ENCODE measurements at places on chromosomes 11 and 22. TPM values are rescaled to one million over a fixed set of nuclear protein-coding genes. Genes with fewer than 3 reads are reported as not detected.
A peak's percentile ranks its signal among the peaks of the same experiment; 100 is the strongest.

DNA sequence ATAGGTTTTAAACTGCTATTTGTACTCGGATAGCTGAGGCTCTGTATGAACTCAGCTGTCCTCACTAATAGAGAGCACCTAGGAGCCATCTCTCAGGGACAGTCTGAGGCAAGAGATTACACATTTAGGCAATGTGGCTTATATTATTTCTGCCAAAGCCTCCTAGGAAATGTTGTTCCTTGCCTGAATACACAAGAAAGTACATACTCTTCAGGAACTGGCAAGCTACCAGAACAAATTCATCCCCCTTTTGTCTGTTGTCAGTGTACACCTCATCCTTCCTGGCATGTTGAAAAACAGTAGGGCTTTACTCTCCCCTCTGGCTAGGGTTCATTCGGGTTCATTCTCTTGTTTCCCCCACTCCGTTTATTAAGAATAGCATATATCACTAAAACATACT is 615.9 kb upstream of the FAT3 start:
- DNase-seq, result no peak
- H3K4me3 ChIP-seq, result no peak overlapping the region
- H3K27ac ChIP-seq, result no peak overlapping the region
- no peaks in the 10 kb centered on the region for H3K36me3 ChIP-seq

OR2AG2 gene
- 0.25 TPM for total RNA-seq

GRCh38 chr11:67033661-67034166 is 10.8 kb downstream of the SYT12 start:
- DNase-seq, result no peak
- no peaks in the 10 kb centered on the region for H3K36me3 ChIP-seq
- H3K27ac ChIP-seq, result no peak overlapping the region
- no peaks in the 10 kb centered on the region for H3K4me1 ChIP-seq
- H3K4me3 ChIP-seq, result no peak overlapping the region

DNA sequence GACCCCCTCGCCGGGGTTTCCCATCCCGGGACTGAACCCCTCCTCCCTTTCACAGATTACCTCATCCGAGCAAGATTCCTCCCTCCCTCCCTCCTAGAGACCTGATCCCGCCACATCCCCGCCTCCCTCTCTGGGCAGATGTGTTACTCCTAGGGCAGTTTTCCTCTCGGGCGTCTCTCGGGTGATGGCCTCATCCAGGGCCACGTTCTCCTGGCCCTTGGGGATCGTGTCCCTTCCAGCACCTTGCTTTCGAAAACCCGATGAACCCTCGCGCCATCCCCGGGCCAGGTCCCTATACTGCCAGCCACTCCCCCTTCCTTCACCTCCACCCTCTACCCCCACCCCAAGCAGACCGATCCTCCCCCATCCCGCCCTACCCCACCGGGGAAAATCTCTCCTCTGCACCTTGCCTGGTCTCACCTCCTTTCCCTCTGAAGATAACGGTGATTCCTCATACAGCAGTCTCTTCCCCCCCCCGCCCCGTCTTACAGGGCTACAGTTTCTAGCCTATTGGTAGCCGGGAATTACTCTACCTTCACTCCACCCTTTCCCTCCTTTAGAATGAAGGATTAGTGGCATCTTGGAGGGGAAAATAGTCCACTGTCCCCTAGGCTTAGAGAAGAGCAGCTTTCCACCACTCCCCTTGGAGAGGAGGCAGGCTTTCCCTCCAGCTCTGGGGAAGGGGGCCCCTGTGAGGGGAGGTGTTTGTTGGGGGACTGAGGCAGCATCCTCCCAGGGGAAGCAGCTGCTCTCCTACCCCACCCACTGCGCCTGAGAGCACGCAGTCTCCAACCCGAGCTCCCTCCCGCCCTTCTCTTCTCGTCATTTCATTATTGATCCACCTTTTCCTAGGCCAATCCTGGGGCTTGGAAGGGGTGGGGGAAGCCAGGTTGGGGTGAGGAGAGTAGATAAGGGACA is 1.2 kb downstream of the KMT2A start:
- H3K36me3 ChIP-seq, result no peaks in the 10 kb centered on the region
- peak overlapping the region; percentile 95 for H3K4me3 ChIP-seq
- H3K27me3 ChIP-seq, result no peaks in the 10 kb centered on the region
- peak; percentile 28 for DNase-seq
- H3K4me1 ChIP-seq, result peaks cover 72% of the 10 kb centered on the region

DNA sequence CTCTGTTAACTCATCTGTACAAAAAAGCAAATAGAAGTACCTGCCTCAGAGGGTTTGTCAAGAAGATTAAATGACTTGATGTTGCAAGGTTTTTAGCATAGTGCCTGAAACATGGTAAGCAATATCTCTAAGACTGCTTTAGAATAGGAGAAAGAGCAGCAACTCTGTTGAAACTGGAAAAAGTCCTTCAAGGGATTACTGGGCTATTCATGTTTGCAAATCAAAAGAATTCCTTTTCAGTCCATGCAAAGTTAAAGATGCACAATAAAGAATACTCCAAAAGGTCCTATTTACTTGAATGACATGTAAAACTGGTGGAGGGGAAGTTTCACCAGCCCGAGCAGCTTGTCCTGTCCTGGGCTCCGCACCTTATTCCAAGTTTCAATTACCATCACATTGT is 70.6 kb downstream of the C2CD3 start:
- H3K27me3 ChIP-seq, result no peaks in the 10 kb centered on the region
- no peak overlapping the region for H3K27ac ChIP-seq
- DNase-seq, result no peak

DNA sequence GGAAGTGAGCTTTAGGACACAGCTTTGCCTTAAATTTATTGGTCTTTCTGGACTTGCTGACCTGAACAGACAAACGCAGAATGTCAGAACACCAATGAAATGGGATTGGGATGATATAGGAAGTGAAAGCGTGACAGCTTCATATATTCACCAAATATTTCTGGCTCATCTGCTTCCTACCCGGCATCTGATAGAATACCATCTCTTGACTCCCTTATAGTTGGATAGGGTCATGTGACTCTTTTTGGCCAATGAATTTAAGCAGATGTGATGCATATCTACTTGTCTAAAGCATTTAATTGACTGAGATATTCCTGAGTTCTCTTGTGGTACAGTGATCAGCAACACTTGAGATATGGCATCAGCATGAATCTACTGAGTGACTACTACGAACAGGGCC is 2.5 kb upstream of the CAPRIN1 start:
- peak overlapping the region; percentile 44 for H3K4me3 ChIP-seq
- no peaks in the 10 kb centered on the region for H3K27me3 ChIP-seq
- H3K36me3 ChIP-seq, result peaks cover 9% of the 10 kb centered on the region
- no peak for DNase-seq

GRCh38 chr22:45642986-45643385 is 28.6 kb upstream of the ATXN10 start:
- no peak overlapping the region for H3K27ac ChIP-seq
- H3K4me1 ChIP-seq, result peaks cover 5% of the 10 kb centered on the region
- H3K27me3 ChIP-seq, result peaks cover 51% of the 10 kb centered on the region

- H3K4me1 ChIP-seq, result no peaks in the 10 kb centered on the region
- no peaks in the 10 kb centered on the region for H3K36me3 ChIP-seq
Observed at GRCh38 chr11:89922195-89922660, at the start of gene TRIM49D1. TRIM49D1 (minus strand) TSS chr11:89922245; CDS start chr11:89917710, 4,535 bp downstream.

- peak overlapping the region; percentile 94 for H3K4me3 ChIP-seq
- no peaks in the 10 kb centered on the region for H3K36me3 ChIP-seq
- no peak for DNase-seq
- H3K27ac ChIP-seq, result no peak overlapping the region
- peaks cover 33% of the 10 kb centered on the region for H3K4me1 ChIP-seq
Observed at GRCh38 chr22:45239681-45240051, 1.0 kb downstream of the KIAA0930 start.

DNA sequence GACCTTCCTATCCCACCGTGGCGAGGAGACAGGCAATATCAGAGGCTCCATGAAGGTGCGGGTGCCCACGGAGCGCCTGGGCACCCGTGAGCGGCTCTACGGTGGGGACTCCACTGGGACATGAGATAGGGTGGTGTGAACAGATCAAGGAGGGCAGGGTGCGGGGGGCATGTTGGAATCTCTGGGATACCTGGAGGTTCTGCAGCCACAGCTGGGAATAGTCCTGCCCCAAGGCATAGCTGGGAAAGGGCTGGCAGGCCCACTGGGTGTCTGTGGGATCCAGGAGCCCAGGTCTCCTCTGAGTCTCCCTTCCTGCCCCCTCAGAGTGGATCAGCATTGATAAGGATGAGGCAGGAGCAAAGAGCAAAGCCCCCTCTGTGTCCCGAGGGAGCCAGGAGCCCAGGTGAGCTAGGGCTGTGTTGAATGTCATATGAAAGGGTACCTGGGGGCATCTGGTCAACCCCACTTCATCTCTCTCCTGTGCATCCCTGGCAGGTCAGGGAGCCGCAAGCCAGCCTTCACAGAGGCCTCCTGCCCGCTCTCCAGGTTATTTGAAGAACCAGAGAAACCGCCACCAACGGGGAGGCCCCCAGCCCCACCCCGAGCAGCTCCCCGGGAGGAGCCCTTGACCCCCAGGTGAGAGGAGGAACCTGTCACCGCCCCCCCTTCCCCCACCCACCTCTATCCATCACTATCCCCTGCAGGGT is 8.5 kb downstream of the PHOX2A start:
- H3K4me1 ChIP-seq, result peaks cover 20% of the 10 kb centered on the region
- peaks cover 18% of the 10 kb centered on the region for H3K36me3 ChIP-seq
- no peak overlapping the region for H3K4me3 ChIP-seq
- H3K27me3 ChIP-seq, result peaks cover 21% of the 10 kb centered on the region
- no peak for DNase-seq

DNA sequence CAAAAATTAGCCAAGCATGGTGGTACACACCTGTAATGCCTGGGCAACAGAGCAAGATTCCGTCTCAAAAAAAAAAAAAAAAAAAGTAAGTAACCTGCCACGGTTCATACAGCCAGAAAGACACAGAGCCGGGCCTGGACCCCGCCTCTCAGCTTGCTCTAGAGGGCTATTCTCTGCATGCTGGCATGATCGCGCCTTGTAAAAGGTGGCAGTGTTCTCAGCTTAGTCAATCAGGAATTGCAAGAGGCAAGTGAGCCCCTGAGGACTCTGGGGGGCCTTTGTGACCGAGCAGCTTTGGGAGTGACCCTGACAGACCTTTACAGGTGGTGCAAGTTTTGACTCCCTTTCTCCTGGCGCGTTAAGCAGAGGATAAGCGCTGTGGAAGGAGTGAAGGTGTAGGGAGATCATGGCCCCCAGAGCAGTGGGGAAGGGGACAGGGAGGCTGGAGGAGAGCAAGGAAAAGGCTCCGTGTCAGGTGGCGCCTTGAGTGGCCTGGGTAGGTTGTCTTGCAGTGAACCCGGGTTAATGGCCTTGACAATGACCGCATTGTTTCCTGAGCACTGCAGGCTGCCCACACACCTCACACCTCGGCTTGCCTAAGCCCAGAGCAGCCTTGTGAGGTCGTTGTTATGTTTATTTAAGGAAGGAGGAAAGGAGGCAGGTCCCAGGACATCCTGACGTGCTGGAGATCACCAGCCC is 48.9 kb downstream of the CDPF1 start:
- no peak overlapping the region for H3K4me3 ChIP-seq
- H3K27ac ChIP-seq, result peak overlapping the region; percentile 19
- no peak for DNase-seq
- H3K4me1 ChIP-seq, result peaks cover 19% of the 10 kb centered on the region

DNA sequence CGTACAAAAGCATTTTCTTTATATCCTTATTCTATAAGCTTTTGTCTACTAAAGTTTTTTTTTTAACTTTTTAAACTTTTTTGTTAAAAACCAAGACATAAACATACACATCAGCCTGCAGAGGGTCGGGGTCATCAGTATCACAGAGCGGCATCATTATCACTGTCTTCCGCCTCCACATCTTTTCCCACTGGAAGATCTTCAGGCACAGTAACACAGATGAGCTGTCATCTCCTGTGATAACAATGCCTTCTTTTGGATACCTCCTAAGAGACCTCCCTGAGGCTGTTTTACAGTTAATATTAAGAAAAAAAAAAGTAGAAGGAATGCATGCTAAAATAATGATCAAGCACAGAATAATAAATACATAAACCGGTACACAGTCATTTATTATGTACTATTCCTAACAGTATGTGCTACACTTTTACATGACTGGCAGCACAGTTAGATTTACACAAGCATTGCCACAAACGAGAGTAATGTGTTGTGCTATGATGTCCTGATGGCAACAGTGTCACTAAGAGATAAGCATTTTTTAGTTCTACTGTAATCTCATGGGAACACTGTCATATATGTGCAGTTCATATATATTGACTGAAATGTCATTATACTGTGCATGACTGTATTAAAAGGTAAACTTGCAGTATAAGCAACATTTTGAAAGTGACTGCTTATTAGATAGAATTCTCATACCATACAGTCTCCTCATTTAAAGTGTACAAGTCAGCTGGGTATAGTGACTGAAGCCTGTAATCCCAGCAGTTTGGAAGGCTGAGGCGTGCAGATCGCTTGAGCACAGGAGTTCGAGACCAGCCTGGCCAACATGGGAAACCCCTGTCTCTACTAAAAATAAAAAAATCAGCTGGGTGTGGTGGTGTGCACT is 58.6 kb downstream of the KDM2A start:
- no peak overlapping the region for H3K27ac ChIP-seq
- H3K36me3 ChIP-seq, result no peaks in the 10 kb centered on the region
- DNase-seq, result no peak
- no peaks in the 10 kb centered on the region for H3K27me3 ChIP-seq
- H3K4me3 ChIP-seq, result no peak overlapping the region
- no peaks in the 10 kb centered on the region for H3K4me1 ChIP-seq

GRCh38 chr11:130190371-130190881 is 30.8 kb downstream of the ST14 start:
- H3K4me3 ChIP-seq, result no peak overlapping the region
- H3K36me3 ChIP-seq, result no peaks in the 10 kb centered on the region
- H3K4me1 ChIP-seq, result no peaks in the 10 kb centered on the region
- no peaks in the 10 kb centered on the region for H3K27me3 ChIP-seq

DNA sequence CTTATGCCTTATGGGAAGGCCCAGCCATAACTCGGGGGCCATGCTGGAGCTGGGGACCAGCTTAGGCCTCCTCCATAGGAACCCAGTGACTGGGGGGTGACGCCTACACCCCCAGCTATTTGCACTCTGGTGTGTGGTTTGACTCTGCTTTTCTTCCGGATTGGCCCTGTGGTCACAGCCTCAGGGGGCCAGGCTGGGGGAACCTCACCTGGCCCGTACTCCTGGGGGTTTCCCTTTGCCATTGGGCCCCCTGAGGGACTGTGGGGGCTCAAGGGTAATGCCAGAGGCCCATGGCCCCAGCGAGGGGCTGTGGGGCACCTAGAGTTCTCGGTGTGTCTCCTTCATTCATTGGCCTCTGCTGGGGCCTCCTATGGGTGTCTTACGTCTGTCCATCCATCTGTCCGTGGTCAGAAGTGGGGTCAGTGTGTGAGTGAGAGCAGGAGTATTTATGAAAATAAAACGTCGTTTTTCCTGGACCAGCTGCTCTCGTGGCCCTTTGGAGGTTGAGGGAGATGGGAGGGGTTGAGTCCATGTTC is 6.3 kb upstream of the SH3BP1 start:
- H3K4me1 ChIP-seq, result peaks cover 34% of the 10 kb centered on the region
- no peak for DNase-seq
- no peaks in the 10 kb centered on the region for H3K36me3 ChIP-seq

IGSF9B gene
- total RNA-seq, result 12.9 TPM

ANO9 gene
- not detected for total RNA-seq

DUSP8 gene
- total RNA-seq, result 10.1 TPM

DNA sequence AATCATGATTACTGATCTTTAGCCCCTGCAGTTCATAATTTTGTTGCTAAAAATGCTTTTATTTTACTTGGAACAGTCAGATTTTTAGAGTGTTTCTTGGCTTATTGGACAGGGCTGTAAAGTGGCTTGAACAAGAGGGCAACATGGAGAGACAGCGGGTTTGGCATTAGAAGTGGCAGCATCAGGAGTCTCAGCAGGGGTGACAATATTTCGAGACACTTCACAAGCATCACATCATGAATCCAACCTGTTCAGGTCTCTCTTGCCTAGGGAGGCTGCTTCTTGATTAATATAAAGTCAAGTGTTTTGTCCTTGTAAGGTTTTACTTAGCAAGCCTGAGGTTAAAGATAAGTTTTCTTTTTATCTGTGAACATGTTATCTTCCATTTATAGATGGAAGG is 2249.5 kb downstream of the LRRC4C start:
- no peaks in the 10 kb centered on the region for H3K36me3 ChIP-seq
- DNase-seq, result no peak
- H3K27me3 ChIP-seq, result no peaks in the 10 kb centered on the region
- H3K4me1 ChIP-seq, result no peaks in the 10 kb centered on the region

CHRM4 gene
- 0.39 TPM for total RNA-seq

Measured in neural crest cell (in vitro differentiated cells).